Ureter (tissue), 1 donor: ENCODE measurements at places on chromosomes 12 and 14.
A peak's percentile ranks its signal among the peaks of the same experiment; 100 is the strongest.

- no peak for DNase-seq
These were observed 89.6 kb downstream of the DAAM1 start for GRCh38 chr14:59278111-59278510.

GRCh38 chr12:93191423-93191822 is 186.3 kb upstream of the NUDT4 start:
- DNase-seq, result no peak

GRCh38 chr12:123077298-123078119 is 73.4 kb downstream of the PITPNM2 start:
- DNase-seq, result no peak

GRCh38 chr14:50830044-50830931 is 674 bp downstream of the NIN start:
- peak; percentile 56 for DNase-seq

GRCh38 chr12:21553329-21553675 is 27.2 kb downstream of the SPX start:
- no peak for DNase-seq

DNA sequence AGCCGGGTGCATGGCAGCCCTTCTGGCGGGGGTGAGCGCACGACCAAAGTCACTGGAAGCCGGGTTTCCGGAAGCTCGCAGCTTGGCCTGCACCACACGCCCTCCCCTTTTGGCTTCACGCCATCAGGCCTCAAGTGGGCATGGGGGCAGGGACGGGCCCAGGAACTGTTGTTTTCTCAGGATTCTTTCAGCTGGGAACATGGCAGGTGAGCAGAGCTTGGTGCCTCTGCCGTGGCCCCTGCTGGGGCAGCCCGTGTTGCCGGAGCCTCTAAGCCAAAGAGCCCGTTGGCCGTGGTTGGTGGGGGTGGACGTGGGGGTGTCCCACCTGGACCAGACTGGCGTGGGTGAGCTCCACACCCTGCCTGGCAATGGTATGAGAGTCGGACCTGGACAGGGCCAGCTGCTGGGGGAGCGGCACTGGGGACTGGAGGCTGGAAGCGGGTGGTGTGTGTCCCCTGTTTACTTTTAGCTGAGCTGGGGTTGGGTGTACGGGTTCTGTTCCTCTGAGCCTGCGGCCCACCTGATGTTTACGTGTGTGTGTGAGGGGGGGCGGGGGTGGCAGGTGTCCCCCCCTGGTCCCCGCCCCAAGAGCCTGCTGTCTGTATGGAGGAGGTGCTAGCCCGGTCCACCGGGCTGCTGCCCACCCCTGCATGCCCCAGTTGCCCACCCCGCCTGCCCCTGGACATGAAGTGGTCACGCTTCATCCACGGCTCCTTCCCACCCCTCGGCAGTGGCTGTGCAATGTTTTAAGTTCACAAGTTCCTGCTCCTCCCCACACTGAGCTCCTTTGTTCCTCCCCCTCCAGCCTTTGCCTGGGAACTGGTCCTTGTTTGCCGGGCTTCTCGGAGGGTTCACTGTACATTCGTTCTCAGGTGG is 28.7 kb upstream of the PLD4 start:
- peak; percentile 67 for DNase-seq

- no peak for DNase-seq
These were observed 527.2 kb downstream of the NRXN3 start for GRCh38 chr14:78697341-78697740.

GRCh38 chr12:51863933-51864832 is 15.7 kb upstream of the FIGNL2 start:
- no peak for DNase-seq

- DNase-seq, result no peak
These were observed 16.6 kb upstream of the IFI27L2 start for GRCh38 chr14:94145902-94146527.

DNA sequence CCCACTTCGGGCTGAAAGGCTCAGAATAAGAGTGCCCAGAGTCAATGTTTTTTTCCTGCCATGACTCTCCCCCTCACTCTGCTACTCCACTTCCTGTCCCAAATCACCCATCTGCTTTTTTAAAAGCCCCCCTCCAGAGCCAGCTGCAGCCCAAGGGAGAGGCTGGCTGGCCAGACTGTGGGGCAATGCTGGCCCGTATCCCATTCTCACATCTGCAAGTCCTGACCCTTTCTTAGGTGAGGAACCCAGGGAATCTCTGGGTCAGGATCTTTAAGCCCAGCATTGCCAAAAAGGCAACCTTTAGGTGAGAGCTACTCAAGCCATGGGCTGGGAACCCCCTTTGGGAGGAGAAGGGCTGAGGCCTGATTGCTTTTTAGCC is 1.7 kb upstream of the ITGA5 start:
- no peak for DNase-seq

DNA sequence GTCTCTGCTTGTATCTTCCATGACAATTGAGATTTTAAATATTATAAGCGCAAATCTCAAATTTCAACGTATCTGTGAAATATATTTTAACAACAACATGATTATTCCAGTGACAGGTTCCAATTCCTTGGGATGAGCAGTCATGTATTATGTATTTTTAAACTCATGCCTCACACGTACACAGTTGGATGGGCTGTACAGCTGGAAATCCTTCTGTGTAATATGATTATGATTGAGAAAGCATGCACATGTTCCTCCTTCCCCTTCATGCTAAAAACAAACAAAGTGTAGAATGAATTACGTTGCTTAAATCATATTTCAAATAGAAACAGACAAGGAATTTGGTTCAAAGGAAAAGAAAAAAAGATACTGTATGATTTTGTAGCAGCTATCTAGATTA is 428.3 kb downstream of the TMTC2 start:
- no peak for DNase-seq

DNA sequence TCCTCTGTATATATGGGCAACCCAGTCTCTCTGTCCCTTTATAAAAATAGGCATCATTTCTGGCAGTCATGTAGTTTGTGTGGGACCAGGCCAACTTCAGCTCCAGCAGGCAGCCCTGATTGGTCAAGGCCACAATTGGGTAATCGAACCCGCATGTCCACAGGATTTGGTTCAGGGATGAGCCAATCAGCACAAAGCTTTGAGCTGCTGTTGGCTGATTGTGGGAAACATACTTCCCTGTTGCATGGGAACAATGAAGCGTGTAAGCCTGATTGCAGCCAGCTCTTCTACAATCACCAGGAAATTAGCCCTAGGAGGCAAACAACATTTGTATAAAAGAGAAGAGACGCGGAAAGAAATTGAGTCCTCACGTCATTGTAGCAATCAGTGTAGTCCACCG is 328.6 kb downstream of the PCNX1 start:
- DNase-seq, result no peak

DNA sequence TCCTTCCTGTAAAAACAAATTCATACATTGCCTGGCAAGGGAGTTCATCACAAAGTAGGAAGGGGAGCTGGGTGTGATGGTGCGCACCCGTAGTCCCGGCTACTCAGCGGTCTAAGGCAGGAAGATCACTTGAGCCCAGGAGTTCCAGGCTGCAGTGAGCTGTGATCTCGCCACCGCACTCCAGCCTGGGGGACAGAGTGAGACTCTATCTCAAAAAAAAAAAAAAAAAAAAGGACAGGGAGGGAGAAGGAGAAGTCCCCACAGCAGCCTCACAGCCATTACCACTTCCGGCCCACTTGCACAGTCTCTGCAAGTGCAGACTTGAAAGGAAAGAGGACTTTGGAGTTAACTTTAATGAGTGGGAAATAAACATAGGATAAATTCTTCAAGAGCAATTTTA is 121.0 kb downstream of the FBXL14 start:
- no peak for DNase-seq

DNA sequence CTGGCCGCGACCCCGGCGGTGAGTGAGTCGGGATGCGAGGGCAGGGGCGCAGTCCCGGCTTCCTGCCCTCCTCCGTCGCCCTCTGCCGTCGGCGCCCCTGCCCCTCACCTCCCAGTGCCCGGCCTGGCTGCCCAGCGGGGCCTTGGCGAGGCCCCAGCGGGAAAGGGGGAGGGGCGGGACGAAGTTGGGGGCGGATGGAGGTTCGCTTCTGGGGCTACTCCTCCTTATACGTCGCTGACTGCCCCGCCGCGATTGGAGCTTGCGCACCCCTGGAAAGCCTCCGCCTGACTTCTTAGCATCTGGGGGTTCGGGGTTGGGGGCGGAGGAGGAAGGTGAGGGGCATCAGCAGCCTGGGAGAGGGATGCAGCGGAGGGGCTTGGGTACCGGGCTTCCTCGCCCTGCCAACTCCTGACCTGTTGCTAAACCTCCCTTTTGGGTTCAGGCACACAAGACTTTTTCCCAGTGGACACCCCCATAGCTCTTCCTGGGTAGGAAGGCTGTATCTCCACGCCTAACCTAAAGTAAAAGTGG is 406 bp downstream of the TMEM263 start:
- DNase-seq, result peak; percentile 72

- no peak for DNase-seq
These were observed 6.2 kb downstream of the TBX5 start for GRCh38 chr12:114399664-114400211.

DNA sequence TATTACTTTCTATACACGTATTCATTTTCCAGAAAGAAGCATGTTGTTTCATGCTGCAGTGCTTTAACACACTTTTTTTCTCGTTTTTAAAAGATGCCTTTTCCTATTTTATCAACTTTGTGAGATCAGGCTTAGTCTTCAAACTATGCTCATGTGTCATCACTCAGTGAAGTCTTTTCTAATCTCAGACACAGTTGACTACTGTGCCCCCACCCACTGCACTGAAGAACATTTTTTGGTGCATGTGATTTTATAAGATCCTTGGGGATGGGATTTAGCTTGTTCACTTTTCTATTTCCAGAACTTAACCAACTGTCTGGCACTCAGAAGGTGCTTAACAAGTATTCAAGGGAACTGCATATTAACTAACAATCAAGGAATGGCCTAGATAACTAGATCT is 85.5 kb downstream of the CDK17 start:
- DNase-seq, result no peak

DNA sequence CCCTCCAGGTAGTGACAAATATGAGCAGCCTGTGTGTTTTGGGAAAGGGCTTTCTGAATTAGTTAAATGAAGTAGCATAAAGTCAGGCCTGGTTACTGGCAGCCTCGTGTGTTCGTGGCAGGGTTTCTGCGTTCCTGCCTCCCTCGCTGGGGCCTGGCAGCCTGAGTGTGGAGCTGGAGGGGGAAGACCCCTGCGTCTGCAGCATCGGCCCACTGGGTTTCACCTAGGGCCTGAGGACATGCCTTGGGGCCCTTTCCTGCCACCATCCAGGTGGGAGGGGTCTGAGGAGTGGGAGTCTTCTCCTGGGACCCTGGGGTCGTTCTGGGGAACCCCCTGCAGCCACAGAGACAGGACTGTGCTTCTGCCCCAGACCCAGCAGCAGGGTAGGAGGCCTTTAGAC is 20.4 kb upstream of the AMN start:
- no peak for DNase-seq

DNA sequence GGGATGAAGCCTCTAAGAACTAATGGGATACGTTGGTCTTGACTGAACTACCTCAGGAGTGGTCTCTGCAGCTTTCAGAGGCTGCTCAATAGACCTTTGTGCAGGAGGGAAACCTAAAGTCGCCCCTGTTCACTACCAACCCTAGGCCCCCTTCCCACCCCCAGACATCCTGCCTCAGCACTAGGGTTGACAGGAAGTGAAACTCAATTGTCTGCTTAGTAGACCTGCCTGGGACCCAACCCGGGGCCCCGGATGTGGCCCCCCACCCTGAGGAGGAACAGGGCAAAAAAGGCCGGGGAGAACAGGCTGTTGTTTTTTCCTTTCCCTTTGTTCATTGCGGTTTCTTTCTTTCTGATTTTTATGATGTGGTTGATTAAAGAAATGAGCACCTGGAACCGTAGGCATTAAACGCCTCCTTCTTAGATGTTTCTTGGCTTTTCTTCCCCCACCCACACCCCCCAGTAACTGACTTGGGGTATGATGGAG is 1.6 kb upstream of the DGKA start:
- peak; percentile 54 for DNase-seq

GRCh38 chr14:104116288-104116755 is 22.1 kb upstream of the KIF26A start:
- peak; percentile 70 for DNase-seq

DNA sequence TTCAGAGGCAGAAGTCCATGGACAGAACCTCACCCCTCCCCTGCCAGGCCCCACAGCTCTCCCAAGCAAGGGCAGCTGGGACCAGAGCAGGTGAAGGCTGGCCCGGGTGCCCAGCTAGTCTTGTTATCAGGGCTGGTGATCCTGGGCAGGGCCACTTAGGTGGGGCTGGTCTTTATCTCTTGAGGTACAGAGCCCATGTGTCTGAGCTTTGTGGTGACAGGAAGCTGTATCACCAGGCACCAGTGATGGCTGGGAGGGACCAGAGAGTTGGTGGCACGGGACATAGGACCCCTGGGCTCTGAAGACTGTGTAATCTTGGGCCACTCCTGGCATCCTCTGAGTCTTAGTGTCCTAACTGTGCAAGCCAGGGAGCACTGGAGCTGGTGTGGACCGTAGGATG is 12.8 kb upstream of the HPD start:
- DNase-seq, result no peak

GRCh38 chr12:29921307-29921706 is 137.6 kb upstream of the TMTC1 start:
- DNase-seq, result no peak

DNA sequence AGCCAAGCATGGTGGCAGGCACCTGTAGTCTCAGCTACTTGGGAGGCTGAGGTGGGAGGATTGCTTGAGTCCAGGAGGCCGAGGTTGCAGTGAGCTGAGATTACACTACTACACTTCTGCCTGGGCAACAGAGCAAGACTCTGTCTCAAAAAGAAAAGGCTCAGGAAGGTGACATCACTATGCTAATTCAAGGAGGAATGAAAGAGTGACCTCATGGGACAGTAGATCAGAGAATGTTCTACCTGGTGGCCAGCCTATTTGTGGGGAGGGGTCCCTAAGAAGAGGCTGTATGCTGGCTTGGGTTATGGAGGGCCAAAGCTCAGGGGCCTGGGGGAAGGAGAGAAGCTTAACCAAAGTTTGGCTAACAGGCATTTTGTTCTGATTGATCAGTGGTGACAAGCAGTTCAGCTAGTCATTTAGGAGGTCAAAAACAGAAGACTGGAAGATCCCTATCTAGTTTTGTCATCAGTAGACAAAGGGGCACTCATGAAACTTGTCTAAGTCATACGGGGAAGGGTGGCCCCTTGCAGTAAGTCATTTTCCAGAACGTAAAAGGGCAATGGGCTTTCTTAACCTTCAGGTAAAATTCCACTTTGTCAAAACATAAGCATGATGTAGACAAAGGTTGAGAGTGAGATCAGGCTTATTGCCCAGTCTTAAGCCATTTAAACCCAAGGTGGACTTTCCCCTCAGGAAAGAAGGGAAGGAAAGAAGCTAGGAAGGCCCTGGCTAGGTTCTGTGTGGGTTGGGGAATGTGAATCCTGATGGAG is 60.8 kb upstream of the EEA1 start:
- no peak for DNase-seq

DNA sequence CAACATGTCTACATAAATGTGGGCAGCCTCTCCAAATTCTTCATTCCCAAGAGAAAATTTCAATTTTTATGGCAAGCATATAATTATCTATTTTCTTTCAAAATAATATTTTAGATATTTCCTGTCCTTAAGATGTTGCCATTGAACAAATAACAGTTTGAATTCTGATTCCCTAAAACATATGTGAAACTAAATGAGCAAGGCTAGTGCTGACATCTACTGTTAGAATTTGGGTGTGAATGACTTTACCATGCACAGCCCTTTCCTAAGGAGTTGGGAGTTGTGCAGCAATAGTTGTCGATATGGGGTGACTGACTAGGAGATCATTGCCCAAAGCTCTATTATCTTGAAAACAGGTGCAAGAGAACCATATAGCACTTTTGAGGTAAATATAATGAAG is 108.2 kb upstream of the SLC38A4 start:
- no peak for DNase-seq
